ENCODE measurements at places on chromosomes 2 and 18. TPM values are rescaled to one million over a fixed set of nuclear protein-coding genes. Genes with fewer than 3 reads are reported as not detected.

MYO5B gene
- 2.1 TPM for total RNA-seq

ALLC gene
- not detected for total RNA-seq

IL36G gene
- total RNA-seq = not detected

LYG1 gene
- not detected for total RNA-seq

ITGA4 gene
- 15.3 TPM for total RNA-seq

KCNG3 gene
- not detected for total RNA-seq
